ENCODE measurements at places on chromosomes 3 and 15. TPM values are rescaled to one million over a fixed set of nuclear protein-coding genes. Genes with fewer than 3 reads are reported as not detected.

Gene CLDN16
- 0.33 TPM for total RNA-seq

Gene P3H2
- total RNA-seq: 42.2 TPM

Gene LPCAT4
- 18.8 TPM for total RNA-seq

Gene CLDN11
- total RNA-seq: 17.1 TPM

GRCh38 chr3:158532099-158532734 lies 38.8 kb upstream of the MLF1 start:
- H3K27ac ChIP-seq: no peak overlapping the region
- H3K27me3 ChIP-seq: no peaks in the 10 kb centered on the region
- H3K36me3 ChIP-seq: no peaks in the 10 kb centered on the region
- H3K4me1 ChIP-seq: peaks cover 5% of the 10 kb centered on the region
- DNase-seq: no peak

DNA sequence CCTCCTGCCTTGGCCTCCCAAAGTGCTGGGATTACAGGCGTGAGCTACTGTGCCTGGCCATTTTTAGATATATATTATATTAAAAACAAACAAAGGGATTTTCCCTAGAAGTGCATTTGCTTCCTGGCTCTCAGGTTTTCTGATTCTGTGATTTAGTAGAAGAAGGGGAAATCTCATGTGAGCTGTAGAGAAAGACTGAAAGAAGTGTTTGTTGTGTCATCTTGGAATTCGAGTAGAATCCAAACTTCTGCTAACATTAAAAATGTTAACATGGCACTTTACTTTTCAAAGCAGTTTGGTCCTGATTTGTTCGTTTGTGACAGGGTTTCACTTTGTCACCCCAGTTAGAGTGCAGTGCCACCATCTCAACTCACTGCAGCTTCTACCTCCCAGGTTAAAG lies 34.9 kb downstream of the IQGAP1 start:
- DNase-seq: no peak
- no peaks in the 10 kb centered on the region for H3K27me3 ChIP-seq
- H3K27ac ChIP-seq: peak overlapping the region; percentile 27
- H3K36me3 ChIP-seq: no peaks in the 10 kb centered on the region

DNA sequence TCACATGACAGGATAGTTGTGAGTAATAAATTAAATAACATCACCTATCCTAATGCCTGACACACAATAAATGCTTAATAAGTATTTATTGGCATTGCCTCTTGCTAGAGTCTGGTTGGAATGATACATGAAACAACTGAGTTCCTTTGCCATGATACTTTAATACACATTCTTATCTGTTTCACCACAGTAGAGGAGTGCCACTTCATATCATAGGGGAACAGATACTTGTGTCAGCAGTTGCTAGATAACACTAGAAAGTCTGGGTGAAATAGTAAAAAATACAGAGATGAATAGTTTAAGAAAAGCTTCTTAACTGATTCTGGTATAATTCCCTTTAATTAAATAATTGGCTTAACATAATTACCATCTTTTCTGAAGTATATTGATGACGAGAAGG lies 380.0 kb upstream of the GOLIM4 start:
- no peaks in the 10 kb centered on the region for H3K36me3 ChIP-seq
- no peak overlapping the region for H3K4me3 ChIP-seq
- no peak for DNase-seq
- no peaks in the 10 kb centered on the region for H3K27me3 ChIP-seq
- H3K27ac ChIP-seq: no peak overlapping the region

GRCh38 chr15:58616171-58616570 lies 133.3 kb downstream of the ADAM10 start:
- no peaks in the 10 kb centered on the region for H3K4me1 ChIP-seq
- no peak overlapping the region for H3K27ac ChIP-seq
- H3K4me3 ChIP-seq: no peak overlapping the region
- peaks cover 32% of the 10 kb centered on the region for H3K36me3 ChIP-seq
- H3K27me3 ChIP-seq: no peaks in the 10 kb centered on the region

- peaks cover 2% of the 10 kb centered on the region for H3K36me3 ChIP-seq
- H3K4me1 ChIP-seq: peaks cover 2% of the 10 kb centered on the region
- H3K27ac ChIP-seq: no peak overlapping the region
- H3K4me3 ChIP-seq: no peak overlapping the region
- DNase-seq: no peak
Measured at GRCh38 chr3:17717411-17717810, 25.0 kb downstream of the TBC1D5 start.

DNA sequence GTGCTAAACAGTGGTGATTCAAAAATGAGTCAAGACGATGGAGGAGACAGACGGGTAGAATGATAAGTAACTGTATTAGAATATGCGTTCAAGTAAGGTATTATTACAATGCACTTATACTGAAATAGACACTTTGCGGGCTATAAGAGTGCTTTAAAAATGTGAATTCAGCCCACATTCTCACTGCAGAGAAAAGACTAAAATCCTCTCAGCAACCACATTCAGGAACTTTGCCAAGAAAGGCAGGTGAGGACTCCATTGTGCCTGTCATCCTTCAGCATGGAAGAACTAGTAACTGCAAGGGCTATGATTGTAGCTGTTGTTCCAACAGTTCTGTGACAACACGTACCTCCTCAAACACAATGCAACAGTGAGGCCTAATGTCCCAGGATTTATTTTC lies 272.0 kb downstream of the RORA start:
- H3K4me1 ChIP-seq: no peaks in the 10 kb centered on the region
- H3K27ac ChIP-seq: no peak overlapping the region
- H3K36me3 ChIP-seq: no peaks in the 10 kb centered on the region
- no peak overlapping the region for H3K4me3 ChIP-seq
- DNase-seq: no peak

- no peak for DNase-seq
- no peak overlapping the region for H3K4me3 ChIP-seq
- H3K36me3 ChIP-seq: no peaks in the 10 kb centered on the region
- peaks cover 3% of the 10 kb centered on the region for H3K4me1 ChIP-seq
Measured at GRCh38 chr3:39848365-39848764, 39.0 kb downstream of the MYRIP start.

DNA sequence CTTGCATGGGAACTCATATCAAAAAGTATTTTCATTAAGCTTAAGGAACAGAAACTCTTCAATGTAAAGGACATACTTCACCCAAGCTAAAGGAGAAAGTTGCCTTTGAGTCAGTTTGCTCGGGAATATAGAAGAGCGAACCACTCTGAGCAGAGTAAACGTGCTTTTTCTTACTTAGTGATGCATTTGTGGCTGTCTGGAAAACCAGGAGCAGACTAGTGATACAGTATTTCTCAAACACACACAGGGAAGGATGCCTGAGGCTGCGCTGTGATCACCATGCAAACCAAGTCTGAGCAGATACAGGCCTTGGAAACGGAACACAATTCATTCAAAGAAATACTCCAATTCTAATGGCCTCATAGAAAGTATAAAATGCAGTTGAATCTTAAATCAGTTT lies 121.0 kb upstream of the CDIN1 start:
- no peaks in the 10 kb centered on the region for H3K36me3 ChIP-seq
- H3K4me1 ChIP-seq: no peaks in the 10 kb centered on the region
- no peak overlapping the region for H3K4me3 ChIP-seq

GRCh38 chr15:57559875-57560274 lies 31.8 kb upstream of the MYZAP start:
- H3K4me3 ChIP-seq: no peak overlapping the region
- H3K27ac ChIP-seq: no peak overlapping the region
- H3K4me1 ChIP-seq: peaks cover 5% of the 10 kb centered on the region

DNA sequence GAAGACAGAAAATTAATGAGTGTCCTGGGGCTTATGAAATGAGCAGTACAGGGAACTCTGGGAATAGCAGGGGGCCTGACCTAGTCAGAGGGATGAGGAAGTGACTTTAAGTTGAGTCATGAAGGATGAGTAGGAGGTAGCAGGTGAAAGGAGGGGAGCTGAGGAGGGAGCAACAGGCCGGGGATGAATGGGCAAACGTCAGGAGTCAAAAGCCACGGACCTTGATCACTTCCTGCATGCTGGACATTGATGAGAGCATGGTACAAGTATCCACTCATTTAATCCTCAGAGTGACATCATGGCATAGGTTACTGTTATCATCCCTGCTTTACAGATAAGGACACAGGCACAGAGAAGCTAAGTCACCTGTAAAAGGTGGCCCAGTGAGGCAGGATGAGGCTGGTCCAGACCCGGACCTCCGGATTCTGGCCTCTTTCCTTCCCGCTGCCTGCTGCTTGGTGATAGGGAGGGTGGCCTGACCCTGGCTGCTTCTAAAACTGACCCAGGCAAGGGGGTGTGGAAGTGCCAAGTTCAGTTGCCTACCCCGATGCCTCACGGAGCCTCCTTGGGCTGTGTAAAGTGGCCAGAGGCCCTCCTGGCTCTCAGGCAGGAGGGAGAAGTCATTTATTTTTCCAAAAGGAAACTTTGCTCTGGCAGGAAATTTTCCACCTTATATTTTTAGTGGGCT lies 7.6 kb downstream of the CORO2B start:
- H3K4me1 ChIP-seq: peaks cover 6% of the 10 kb centered on the region
- H3K4me3 ChIP-seq: no peak overlapping the region
- no peaks in the 10 kb centered on the region for H3K36me3 ChIP-seq
- H3K27me3 ChIP-seq: no peaks in the 10 kb centered on the region

DNA sequence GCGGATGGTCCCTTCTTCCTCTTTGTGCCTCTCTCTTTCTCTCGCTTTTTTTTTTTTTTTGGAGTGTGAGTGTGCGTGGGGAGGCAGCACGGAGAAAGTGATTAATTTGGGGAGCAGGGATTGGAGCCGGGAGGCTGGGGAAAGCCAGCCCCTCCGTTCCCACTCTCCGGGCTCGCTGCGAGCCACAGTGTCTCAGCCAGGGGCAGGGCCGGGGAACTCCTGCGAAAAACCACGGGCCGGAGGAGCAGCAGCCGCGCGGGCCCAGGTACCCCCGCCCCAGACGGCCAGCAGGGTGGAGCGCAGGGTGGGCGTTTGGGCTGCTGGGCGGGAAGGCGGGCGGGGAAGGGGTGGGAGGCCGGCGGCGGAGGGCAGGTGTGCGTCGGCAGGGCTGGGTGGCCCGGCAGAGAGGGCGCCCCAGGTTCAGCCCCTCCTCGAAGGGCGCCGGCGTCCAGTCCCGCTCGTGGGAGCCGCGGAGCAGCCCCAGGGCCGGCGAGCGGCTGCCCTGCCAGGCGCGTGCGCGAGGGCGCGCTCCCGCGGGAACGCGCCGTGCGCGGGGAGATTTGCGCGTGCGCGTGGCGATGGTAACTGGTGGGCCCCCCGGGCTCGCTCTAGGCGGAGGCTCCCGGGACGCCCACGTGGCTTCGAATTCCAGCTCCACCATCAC lies 1.4 kb downstream of the CHL1 start:
- H3K4me3 ChIP-seq: peak overlapping the region; percentile 58
- peak overlapping the region; percentile 32 for H3K27ac ChIP-seq
- no peaks in the 10 kb centered on the region for H3K36me3 ChIP-seq
- peak; percentile 81 for DNase-seq

GRCh38 chr15:60972866-60973265 lies 256.2 kb downstream of the RORA start:
- no peaks in the 10 kb centered on the region for H3K4me1 ChIP-seq
- H3K36me3 ChIP-seq: no peaks in the 10 kb centered on the region
- no peak overlapping the region for H3K4me3 ChIP-seq
- no peak for DNase-seq
- H3K27me3 ChIP-seq: no peaks in the 10 kb centered on the region
- H3K27ac ChIP-seq: no peak overlapping the region

DNA sequence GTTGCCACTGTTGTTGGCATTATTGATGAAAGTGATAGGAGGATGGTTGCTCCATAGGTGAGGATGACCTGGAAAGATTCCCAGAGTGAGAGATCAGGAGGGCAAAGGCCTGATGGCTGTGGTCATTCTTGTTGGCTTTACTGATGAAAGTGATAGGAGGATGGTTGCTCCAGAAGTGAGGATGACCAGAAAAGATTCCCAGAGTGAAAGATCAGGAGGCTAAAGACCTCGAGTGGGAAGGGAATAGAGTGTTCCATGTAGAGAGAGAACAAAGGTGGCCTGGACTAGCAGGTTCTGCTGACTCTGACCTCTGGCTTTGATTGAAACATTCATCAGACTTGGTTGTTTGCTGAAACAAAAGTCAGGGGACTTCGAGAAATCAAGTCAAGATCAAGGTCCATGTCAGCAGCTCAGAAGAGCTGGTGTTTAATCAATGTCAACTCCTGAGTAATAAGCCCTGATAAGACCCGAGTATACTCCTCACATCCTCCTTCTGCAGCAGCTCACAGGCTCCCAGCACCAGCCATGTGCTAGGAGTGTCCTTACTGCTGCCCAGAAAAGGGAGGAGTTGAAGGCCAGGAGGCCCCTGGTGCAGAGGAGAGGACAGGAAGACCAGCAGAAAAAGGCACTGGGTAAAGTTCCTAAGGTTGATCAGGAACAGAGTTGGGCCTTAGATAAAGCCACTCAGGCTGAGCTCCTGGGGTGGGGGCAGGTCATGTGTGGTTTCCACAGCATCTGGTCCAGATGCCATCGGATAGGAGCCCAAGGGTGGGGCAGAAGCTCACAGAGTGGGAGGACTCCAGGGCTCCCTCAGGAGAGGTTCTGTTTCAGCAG lies 19.9 kb downstream of the CYP8B1 start:
- H3K36me3 ChIP-seq: no peaks in the 10 kb centered on the region
- no peak for DNase-seq
- peaks cover 18% of the 10 kb centered on the region for H3K4me1 ChIP-seq

DNA sequence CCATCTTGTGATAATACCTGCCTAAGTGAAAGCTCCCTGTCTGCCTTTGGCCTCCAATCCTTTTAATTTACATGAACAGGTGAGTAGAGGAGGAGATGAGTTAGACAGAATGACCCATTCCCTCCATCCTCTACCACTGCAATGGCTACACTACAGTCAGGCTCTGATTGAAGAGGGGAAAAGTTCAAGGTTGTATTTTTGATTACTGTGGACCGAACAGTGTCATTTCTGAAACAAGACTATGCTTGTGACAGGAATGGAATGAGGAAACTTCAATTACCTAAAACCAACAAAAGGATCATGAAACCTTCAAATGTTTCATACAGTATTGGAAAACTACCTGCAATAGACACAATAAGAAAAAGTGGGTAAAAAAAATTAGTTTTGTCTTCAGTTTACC lies 85.5 kb upstream of the GBE1 start:
- no peaks in the 10 kb centered on the region for H3K27me3 ChIP-seq
- H3K27ac ChIP-seq: no peak overlapping the region
- no peaks in the 10 kb centered on the region for H3K4me1 ChIP-seq
- no peak for DNase-seq
- H3K36me3 ChIP-seq: no peaks in the 10 kb centered on the region

DNA sequence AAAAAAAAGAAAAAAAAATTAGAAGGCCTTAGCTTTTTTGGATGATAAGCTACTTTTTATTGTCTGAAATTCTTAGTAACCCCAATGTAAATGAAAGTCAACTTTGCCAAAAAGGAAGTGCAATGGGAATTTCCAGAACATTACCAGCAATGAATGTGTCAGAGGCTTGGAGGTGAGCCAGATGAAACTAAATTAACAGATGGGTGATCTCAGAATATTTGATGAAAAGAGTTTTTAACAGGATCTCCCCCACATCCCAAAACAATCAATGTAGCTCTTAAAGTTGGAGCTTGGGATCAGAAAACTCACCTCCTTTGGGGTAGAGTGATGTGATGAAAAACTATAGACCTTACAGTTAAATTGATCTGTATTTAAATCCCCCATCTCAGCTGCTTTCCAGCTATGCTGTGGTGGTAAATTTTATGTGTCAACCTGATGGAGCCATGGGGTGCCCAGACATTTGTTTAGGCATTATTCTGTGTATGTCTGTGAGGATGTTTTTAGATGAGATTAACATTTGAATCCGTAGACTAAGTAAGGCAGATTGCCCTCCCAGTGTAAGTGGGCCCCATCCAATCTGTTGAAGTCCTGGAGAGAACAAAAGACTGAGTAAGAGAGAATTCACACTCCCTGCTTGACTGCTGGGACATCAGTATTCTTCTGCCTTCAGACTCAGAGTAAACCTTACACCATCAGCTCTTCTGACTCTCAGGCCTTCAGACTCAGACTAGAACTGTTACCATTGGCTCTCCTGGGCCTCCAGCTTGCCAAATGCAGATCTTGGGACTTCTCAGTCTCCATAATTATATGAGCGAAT lies 84.3 kb upstream of the TNFSF10 start:
- H3K4me1 ChIP-seq: peaks cover 3% of the 10 kb centered on the region
- no peak for DNase-seq
- H3K27me3 ChIP-seq: no peaks in the 10 kb centered on the region
- no peaks in the 10 kb centered on the region for H3K36me3 ChIP-seq
- peak overlapping the region; percentile 49 for H3K27ac ChIP-seq

Data from upper lobe of left lung (tissue), 6 donors.